Cerebellar nuclear complex (tissue), 1 donor: ENCODE measurements at places on chromosomes 4 and X.

DNA sequence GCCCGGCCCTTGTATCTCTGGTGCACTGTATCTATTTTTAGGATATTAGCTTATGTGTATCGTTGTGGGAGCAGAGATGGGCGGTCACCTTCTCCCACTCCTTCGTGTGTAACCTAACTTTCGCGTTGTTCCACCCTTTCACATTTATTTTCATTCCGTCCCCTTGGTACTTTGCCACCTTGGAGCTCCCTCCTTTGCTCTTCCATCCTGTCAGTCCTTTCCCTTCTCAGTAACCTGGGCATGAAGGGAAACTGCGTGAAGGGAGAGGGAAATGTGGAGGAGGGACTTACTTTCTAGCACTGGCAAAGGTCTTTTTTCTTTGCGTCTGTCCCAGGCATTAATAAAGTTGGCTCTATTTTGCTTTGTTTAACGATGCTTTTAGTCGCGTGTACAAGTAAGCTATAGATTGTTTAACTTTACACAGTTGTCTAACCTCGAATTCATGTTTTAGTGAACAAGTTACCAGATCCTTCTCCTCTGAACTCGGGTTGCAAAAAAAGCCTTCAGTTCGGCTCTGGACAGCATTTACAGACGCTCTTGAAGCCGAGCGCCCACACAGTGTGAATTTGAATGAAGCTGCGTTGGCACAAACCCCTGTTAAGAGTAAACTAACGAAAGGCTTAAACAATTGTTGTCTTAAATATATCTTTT is 3.9 kb downstream of the PCDH10 start:
- no peak for DNase-seq

GRCh38 chr4:15003401-15003890 is 1.2 kb downstream of the CPEB2 start:
- no peak for DNase-seq

DNA sequence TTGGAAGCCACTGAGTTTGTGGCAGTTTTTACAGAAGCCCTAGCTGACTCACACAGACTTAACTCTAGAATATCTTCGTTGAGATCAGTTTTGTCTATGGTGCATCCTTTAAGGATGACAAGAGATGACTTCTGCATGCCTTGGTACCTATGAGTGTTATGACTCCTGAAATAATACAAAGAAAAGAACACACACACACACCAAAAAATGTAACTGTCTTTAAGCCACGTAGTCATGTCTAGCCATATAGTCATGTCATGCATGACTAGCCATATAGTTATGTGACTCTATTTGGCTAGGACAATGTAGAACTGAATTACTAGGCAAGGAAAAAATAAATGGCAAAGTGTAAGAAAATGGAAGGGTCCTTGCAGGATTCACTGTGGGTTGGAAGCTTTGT is 447.8 kb downstream of the NLGN4X start:
- DNase-seq, result no peak

DNA sequence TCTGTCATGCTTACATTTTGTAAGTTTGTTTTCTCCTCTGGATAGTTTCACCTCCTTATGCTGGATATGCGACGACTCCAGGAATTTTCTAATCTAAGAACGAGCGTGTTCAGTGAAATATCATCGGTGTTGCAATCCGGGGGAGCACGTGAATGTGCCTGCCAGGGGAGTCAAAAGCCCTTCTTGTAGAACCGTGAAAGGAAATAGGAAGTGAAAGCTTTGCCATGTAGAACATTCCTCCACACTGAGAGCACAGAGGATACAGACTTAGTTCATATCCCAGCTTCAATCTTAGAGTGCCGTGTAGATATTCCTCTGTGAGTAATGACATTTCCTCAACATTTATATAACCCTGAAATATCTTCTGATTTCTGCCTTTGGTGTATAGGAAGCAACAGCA is 121.2 kb downstream of the VEGFC start:
- DNase-seq, result no peak

DNA sequence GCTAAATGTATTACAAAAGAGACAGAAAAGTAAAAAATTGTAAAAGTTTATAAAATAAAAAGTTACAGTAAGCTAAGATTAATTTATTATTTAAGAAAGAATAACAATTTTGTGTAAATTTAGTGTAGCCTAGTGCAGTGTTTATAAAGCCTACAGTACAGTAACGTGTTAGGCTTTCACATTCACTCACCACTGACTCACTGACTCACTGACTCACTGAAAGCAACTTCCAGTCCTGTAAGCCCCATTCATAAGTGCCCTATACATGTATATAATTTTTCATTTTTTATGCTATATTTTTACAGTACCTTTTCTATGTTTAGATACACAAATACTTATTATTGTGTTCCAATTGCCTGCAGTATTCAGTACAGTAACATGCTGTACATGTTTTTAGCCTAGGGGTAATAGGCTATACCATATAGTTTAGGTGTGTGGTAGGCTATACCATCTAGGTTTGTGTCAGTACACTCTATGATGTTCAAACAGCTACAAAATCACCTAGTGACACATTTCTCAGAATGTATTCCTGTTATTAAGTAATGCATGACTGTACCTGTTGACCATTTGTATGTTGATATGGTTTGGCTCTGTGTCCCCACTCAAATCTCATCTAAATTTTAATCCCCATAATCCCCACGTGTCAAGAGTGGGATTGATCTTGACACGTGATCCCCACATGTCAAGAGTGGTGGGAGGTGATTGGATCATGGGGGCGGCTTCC is 57.9 kb downstream of the CFAP299 start:
- DNase-seq, result no peak

DNA sequence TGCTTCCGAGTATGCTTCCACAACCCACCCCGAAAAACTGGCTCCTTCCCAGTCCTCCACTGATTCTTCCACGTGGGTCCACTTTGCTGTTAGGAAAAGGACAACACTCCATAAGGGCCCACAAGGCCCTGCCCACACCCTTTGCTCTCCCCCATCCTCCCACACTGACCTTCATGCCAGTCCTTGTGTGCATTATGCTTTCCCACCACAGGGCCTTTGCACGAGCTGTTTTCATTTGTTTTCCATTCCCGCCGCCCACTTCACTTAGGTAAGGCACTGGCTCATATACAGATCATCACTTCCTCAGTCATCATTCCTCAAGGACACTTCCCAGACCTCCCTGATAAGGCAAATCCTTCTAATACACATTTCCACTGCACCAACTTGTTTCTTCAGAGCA is 16.8 kb upstream of the SEL1L3 start:
- no peak for DNase-seq

GRCh38 chrX:42803320-42803719 is 25.4 kb upstream of the PPP1R2C start:
- DNase-seq, result no peak

- no peak for DNase-seq
These were observed 22.9 kb downstream of the DOK7 start for GRCh38 chr4:3485886-3486540.

GRCh38 chr4:59823311-59823710 is 1376.8 kb upstream of the ADGRL3 start:
- no peak for DNase-seq

GRCh38 chr4:46954643-46955042 is 38.7 kb downstream of the GABRA4 start:
- no peak for DNase-seq

DNA sequence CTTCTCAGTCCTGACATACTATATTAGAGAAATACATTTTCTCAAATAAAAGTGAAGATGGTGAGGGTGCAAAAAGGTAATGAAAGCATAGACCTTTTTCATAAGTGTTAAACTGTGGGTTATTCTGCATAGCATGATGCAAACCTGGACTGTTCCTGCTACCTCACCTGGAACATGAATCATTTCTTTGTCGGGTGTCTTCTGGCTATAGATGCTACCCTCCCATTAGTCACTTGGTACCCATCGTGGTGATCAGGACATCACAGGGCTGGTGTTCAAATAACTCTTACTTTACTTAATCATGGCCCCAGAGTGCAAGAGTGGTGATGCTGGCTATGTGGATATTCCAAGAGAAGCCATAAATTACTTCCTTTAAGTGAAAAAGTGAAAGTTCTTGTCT is 264.7 kb upstream of the AGA start:
- DNase-seq, result no peak

GRCh38 chrX:105315248-105315647 is 94.8 kb upstream of the TEX13A start:
- DNase-seq, result no peak

DNA sequence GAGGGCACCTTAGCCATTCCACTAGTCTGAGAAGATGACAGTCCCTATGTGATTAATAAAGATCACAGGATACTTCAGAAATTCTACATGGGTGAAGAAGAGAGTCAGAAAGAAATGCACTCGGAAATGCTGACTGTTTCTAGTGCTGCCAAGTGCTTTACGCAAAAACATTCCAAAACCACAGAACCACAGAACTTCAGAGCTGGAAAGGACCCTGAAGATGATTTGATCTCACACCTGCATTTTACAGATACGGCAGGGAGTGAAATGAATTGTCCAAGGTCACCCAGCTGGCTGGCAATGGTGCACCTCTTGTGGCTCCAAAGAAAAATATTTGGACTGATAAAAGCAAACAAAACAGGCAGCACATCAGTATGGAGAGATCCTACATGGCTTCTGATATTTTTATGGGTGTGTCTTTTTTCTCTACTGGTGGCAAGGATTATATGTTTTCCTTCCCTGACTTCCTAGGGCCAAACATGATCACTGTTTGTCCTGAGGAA is 115.9 kb downstream of the MAML3 start:
- DNase-seq, result no peak

DNA sequence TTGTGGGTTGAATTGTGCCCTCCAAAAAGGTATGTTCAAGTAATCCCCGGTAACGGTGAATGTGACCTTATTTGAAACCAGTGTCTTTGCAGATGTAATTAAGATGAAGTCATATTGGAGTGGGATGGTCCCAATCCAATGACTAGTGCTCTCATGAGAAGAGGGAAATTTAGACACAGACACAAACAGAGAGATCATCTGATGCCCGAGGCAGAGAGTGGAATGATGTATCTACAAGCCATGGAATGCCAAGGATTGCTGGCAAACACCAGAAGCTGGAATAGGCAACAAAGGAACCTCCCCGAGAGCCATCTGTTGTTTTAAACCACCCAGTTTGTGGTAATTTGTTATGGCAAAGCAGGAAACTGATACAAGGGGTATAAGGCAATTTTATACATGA is 35.1 kb downstream of the RPS6KA3 start:
- DNase-seq, result peak; percentile 74

GRCh38 chrX:46626566-46626965 is 53.0 kb downstream of the CHST7 start:
- DNase-seq, result no peak

DNA sequence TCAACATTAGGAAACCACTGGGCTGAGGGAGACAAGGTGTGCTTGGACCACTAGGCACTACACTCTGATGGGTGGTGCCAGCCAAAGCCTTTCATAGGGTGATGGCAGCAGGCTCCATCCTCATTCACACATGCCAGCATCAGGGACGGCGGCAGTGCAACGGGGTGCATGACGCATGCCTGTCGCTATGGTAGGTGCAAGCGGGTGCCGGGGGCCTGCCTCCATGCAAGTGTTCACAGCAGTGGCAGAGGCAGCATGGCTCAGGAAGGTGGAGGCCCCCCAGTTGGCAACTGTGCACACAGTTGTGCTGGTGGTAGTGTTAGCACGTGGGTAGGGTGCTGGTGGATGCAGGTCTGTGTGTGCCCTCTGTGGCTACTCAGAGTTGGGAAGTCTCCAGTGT is 184.1 kb downstream of the RELL1 start:
- DNase-seq, result no peak

GRCh38 chr4:25922812-25923369 is 8.9 kb downstream of the SMIM20 start:
- no peak for DNase-seq

DNA sequence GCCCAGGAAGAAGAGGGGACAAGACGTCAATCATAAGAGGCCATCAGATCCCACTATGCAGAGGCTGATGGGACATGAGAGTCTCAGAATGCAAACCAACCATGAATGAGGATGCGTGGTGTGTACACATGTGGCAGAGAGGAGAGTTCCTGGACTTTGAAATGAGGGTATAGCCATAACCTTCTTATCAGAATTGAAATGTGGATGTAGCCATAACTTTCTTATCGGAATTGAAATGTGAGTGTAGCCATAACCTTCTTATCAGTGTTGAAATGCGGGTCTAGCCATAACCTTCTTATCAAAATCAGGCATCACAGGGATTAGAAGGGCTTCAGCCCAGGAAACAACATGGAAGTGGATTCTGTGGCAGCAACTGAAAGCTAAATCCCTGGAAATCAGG is 415.5 kb upstream of the FAT1 start:
- no peak for DNase-seq

DNA sequence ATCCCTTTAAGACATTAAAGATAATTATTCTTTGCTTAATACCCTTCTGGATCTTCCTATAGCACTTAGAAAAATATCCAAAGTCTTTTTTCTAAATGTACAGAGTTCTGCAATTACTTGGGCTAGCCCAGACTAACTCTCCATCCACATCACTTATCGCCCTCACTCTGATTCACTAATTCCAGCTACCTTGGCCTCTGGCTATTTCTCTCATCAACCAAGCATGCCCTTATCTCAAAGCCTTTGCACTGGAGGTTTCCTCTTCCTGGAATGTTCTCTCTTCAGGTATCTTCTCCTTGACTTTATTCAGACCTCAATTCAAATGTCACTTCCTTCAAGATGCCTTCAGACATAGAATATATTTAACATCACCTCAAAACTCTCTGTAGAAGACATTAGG is 345.1 kb upstream of the SMIM31 start:
- DNase-seq, result no peak

DNA sequence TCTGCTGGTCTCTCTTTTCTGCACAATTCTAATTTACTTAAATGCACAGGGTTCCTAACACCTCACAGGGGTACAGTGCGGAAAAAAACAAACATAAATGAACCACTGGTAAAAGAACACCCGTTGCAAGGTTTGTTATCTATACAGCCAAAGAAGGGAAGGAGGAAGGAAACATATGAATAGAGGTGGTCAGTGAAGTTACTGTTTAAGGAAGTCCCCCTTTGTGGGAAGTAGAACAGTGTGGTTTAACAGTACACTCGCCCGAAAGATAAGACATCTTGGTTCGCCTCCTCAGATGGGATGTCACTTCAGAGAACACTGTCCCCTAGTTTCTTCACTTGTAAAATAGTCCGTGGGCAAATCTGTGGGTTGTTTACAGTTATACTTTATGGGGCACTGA is 57.5 kb downstream of the TEC start:
- DNase-seq, result no peak

DNA sequence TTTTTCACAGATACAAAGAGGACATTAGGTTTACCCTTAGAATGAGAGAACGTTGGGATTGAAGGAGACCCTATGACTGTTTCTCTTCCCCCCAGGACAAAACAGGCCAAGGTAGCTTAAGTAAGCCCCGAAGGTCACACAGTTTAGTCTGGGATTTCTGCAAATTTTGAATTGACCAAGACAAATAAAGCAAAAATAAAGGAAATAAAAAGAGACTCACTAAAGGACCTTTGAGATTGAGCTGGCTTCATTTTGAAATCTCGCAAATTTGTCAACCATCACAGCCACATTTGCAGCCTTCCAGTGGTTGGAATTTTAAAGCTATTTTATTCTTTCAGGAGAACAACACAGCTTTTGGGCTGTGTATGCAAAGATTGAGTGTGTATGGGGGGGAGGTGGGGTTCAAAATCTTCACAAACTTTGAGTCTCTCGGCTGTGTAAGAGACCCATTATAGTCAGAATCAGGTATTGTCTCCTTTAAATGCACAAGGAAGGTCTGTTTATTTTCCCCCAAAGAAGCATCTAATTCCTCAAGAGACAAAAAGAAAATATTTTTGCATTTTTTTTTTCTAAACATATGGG is 4.2 kb downstream of the TMSB4X start:
- DNase-seq, result no peak
